ENCODE measurements at places on chromosomes 1 and 21.

DNA sequence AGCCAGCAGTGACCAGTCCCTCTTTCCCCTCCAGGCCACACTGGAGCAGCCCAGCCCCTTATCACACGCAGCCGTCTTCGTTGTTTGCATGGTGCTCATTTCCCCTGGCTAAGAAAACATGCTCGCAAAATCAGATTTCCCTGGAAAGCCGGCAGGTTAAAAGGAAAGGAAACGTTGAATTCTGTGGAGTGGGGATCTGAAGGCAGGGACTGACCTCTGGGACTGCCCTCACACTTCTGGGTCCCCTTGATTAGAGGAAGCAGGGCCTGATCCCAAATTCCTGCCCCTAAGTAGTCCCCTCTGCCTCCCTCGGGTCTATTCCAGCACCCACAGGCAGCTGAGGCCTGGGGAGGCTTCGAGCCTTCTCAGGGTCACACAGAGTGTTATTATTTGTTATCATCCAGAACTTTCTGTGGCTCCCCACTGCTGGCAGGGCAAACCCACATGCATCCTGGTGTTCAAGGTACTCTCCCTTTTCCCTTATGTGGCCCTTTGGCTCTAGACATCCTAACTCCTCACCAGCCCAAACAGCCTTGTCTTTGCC is 125.2 kb upstream of the ZBTB40 start:
- no peak for DNase-seq
- no peak overlapping the region for H3K4me3 ChIP-seq
- no peak overlapping the region for H3K27ac ChIP-seq
- H3K4me1 ChIP-seq, result no peaks in the 10 kb centered on the region
- no peaks in the 10 kb centered on the region for H3K36me3 ChIP-seq

GRCh38 chr21:36381841-36382589 is 3.2 kb upstream of the CHAF1B start:
- H3K27me3 ChIP-seq, result no peaks in the 10 kb centered on the region
- H3K4me1 ChIP-seq, result peaks cover 12% of the 10 kb centered on the region
- H3K4me3 ChIP-seq, result no peak overlapping the region
- no peak for DNase-seq

DNA sequence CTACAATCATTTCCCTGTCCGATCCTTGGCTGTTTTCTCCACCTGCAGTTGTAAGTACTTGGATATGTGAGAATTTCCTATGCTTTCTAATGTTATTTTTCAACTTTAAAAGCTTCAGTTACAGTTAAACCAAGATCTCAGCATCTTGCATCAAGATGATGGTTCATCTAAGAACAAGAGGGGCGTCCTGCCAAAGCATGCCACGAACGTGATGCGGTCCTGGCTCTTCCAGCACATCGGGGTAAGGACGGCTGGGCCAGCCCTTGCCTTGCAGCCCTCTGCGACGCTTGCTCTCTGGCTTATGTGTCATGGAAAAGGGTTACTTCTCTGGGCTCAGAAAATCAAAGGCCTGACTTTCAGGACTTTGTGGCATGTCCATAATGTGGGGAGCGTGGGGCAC is 46.8 kb downstream of the PKNOX1 start:
- no peak overlapping the region for H3K4me3 ChIP-seq
- H3K4me1 ChIP-seq, result peaks cover 8% of the 10 kb centered on the region
- DNase-seq, result no peak
- H3K27me3 ChIP-seq, result no peaks in the 10 kb centered on the region
- peaks cover 60% of the 10 kb centered on the region for H3K36me3 ChIP-seq

GRCh38 chr1:160346463-160346862 is 3.3 kb downstream of the NCSTN start:
- H3K4me1 ChIP-seq, result peaks cover 22% of the 10 kb centered on the region
- peaks cover 46% of the 10 kb centered on the region for H3K36me3 ChIP-seq
- DNase-seq, result no peak
- H3K27ac ChIP-seq, result peak overlapping the region; percentile 93

DNA sequence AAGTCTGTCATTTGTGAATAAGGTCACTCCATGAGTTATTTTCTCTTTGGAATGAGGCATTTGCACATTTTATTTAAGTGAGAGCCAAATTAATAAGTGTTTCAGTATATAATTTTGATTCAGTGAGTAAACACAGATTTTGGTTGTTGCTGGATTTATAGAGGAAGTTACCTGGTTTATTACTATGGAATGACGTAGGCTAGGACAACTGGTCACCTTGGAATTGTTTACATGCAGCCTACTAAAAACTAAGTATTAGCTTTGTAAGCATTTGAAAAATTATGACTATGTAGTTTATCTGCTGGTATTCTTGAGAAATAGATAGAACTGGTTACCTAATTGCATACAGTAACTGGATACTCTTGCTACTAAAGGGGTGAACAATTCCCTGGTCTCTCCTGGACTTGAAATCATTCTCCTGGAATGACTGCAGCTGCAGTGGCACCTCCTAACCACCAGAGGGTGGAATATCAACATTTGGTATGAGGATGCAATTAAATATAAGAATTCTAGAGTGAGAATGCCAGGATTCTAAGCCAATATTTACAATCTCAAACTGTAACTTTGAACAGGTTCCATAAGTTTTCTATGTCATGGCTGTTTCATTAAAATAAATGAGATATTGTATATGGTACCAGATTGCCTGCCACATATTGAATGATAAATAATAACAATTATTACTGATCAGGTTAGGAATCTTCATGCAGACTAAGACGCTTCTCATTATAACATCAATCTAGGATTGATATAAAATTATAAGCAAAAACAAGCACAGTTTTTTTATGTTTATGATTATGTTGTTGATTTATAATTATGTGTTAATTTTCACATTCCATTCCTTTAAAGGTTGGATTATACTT is 3.5 kb upstream of the KRTAP27-1 start:
- no peak overlapping the region for H3K27ac ChIP-seq
- no peak overlapping the region for H3K4me3 ChIP-seq
- DNase-seq, result no peak
- no peaks in the 10 kb centered on the region for H3K36me3 ChIP-seq

GRCh38 chr21:40194185-40194980 is 327.1 kb downstream of the PCP4 start:
- DNase-seq, result no peak
- peaks cover 2% of the 10 kb centered on the region for H3K36me3 ChIP-seq
- H3K27me3 ChIP-seq, result no peaks in the 10 kb centered on the region
- H3K4me3 ChIP-seq, result no peak overlapping the region
- no peak overlapping the region for H3K27ac ChIP-seq

- H3K4me1 ChIP-seq, result no peaks in the 10 kb centered on the region
- H3K27me3 ChIP-seq, result no peaks in the 10 kb centered on the region
- no peak overlapping the region for H3K27ac ChIP-seq
- DNase-seq, result no peak
- no peak overlapping the region for H3K4me3 ChIP-seq
Observed at GRCh38 chr1:231959225-231959884, 332.8 kb downstream of the DISC1 start.

- no peak for DNase-seq
- peaks cover 36% of the 10 kb centered on the region for H3K36me3 ChIP-seq
- H3K27me3 ChIP-seq, result no peaks in the 10 kb centered on the region
- peaks cover 4% of the 10 kb centered on the region for H3K4me1 ChIP-seq
- no peak overlapping the region for H3K4me3 ChIP-seq
- H3K27ac ChIP-seq, result no peak overlapping the region
Observed at GRCh38 chr1:231544943-231545592, 16.6 kb downstream of the TSNAX start.

GRCh38 chr1:59017501-59018231 is 233.8 kb upstream of the JUN start:
- no peaks in the 10 kb centered on the region for H3K27me3 ChIP-seq
- peaks cover 7% of the 10 kb centered on the region for H3K36me3 ChIP-seq
- H3K4me1 ChIP-seq, result peaks cover 86% of the 10 kb centered on the region
- no peak overlapping the region for H3K4me3 ChIP-seq

- DNase-seq, result no peak
- no peaks in the 10 kb centered on the region for H3K4me1 ChIP-seq
- H3K36me3 ChIP-seq, result no peaks in the 10 kb centered on the region
- no peak overlapping the region for H3K4me3 ChIP-seq
- H3K27ac ChIP-seq, result no peak overlapping the region
Observed at GRCh38 chr1:182768963-182769362, 20.6 kb upstream of the NPL start.

DNA sequence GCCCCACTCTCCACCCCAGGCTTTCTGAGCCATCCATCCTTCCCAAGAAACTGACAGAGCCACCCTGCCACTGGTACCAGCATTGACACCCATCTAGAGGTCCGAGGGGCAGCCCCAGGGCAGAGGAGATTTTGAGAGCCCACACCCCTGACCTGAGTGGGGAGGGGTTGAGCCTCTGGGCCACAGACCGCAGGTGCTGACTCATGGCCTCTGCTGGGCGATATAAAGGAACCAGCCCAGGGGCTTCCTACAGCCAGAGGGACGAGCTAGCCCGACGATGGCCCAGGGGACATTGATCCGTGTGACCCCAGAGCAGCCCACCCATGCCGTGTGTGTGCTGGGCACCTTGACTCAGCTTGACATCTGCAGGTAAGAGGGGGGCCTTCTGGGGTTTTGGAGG is at the start of gene PADI4:
Gene PADI4 (plus strand): TSS at position 252 of the 400 bp plus-strand sequence. CDS start 26 bp downstream, at position 278.
- no peaks in the 10 kb centered on the region for H3K4me1 ChIP-seq
- H3K27me3 ChIP-seq, result peaks cover 29% of the 10 kb centered on the region
- no peak within 1 kb of the TSS for H3K4me3 ChIP-seq
- DNase-seq, result no peak
- H3K36me3 ChIP-seq, result no peaks in the 10 kb centered on the region

DNA sequence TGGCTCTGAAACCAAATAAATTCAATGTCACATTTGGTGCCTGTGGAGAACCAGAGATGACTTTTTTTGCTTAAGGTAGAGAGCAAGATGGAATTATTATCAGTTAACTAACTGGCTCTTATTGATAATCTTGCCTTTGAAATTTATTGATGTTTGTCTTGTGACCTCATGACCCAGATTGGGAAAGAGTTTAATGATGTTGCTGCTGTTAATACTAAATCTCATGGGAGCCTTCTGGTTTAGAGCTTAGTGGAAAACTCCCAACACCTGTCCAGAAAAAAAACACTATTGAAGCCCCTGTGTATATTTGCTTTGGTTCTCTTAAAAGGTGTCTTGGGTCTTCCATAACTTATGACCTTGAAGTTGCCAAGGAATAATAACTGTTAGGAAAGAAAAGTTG is 9.9 kb downstream of the CHTOP start:
- no peak overlapping the region for H3K4me3 ChIP-seq
- H3K27me3 ChIP-seq, result no peaks in the 10 kb centered on the region
- no peak for DNase-seq
- H3K36me3 ChIP-seq, result peaks cover 41% of the 10 kb centered on the region
- peak overlapping the region; percentile 88 for H3K27ac ChIP-seq

GRCh38 chr1:153375511-153375910 is at the start of gene S100A12:
Gene S100A12 (minus strand): TSS chr1:153375621. CDS start chr1:153374592, 1,029 bp downstream.
- no peak within 1 kb of the TSS for H3K4me3 ChIP-seq
- no peaks in the 10 kb centered on the region for H3K36me3 ChIP-seq
- peaks cover 33% of the 10 kb centered on the region for H3K27me3 ChIP-seq

- no peak overlapping the region for H3K4me3 ChIP-seq
- DNase-seq, result no peak
- no peak overlapping the region for H3K27ac ChIP-seq
- H3K4me1 ChIP-seq, result no peaks in the 10 kb centered on the region
- no peaks in the 10 kb centered on the region for H3K36me3 ChIP-seq
Observed at GRCh38 chr1:187762118-187762517, 933.4 kb downstream of the PLA2G4A start.

- H3K4me1 ChIP-seq, result peaks cover 17% of the 10 kb centered on the region
- DNase-seq, result no peak
- H3K27me3 ChIP-seq, result no peaks in the 10 kb centered on the region
- no peak overlapping the region for H3K27ac ChIP-seq
- no peak overlapping the region for H3K4me3 ChIP-seq
Observed at GRCh38 chr21:42939582-42940413, 14.4 kb upstream of the ERVH48-1 start.

DNA sequence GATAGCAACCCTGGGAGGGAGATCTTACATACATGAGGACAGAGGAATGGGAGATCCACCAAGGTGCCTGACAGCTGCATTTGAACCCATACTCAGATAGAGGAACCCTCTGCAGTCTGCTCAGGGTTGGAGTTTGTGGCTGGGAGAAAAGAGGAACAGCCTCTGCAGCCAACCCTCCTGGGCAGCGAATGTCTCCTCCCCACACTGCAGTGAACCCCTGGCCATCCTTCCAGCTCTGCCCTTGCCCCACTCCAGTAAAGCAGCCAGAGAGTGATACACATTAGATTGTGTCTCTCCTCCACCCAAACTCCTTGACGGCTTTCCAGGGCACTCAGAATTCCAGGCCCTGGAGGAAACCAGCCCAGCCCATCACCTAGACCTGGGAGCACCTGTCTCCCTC is 137.7 kb downstream of the RUNX1 start:
- peak overlapping the region; percentile 67 for H3K4me3 ChIP-seq
- H3K27ac ChIP-seq, result peak overlapping the region; percentile 92
- no peaks in the 10 kb centered on the region for H3K27me3 ChIP-seq
- peaks cover 64% of the 10 kb centered on the region for H3K4me1 ChIP-seq
- peak; percentile 24 for DNase-seq
- H3K36me3 ChIP-seq, result peaks cover 25% of the 10 kb centered on the region

Data from stimulated activated naive B cell treated with anti-CD40 and anti-IgM and Interleukin-4, amounts not matched to agents 10 μg/mL and 1 μg/mL and 100 μg/mL, for 72 hours (primary cell).